ENCODE measurements at places on chromosomes 2 and 18. TPM values are rescaled to one million over a fixed set of nuclear protein-coding genes. Genes with fewer than 3 reads are reported as not detected.

DNA sequence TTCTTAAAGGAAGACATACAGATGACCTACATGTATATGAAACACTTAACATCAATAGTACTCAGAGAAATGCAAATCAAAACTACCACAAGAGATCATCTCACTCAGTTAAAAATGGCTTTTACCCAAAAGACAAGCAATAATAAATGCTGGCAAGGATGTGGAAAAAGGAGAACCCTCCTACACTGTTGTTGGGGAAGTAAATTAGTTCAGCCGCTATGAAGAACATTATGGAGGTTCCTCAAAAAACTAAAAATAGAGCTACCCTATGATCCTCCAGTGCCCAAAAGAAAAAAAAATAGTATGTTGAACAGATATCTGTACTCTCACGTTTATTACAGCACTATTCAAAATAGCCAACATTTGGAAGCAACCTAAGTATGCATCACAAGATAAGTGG, 1579.4 kb upstream of the TMEFF2 start:
- no peak for DNase-seq

- peak; percentile 72 for DNase-seq
Observed at GRCh38 chr2:223725494-223725893, 111.9 kb downstream of the AP1S3 start.

GRCh38 chr2:53208815-53209214, 558.8 kb upstream of the CHAC2 start:
- DNase-seq: no peak

- DNase-seq: no peak
Observed at GRCh38 chr18:8040021-8040420, 472.9 kb downstream of the PTPRM start.

The ETAA1 gene
- 20.3 TPM for total RNA-seq
